ENCODE measurements at places on chromosomes 5 and 9.

DNA sequence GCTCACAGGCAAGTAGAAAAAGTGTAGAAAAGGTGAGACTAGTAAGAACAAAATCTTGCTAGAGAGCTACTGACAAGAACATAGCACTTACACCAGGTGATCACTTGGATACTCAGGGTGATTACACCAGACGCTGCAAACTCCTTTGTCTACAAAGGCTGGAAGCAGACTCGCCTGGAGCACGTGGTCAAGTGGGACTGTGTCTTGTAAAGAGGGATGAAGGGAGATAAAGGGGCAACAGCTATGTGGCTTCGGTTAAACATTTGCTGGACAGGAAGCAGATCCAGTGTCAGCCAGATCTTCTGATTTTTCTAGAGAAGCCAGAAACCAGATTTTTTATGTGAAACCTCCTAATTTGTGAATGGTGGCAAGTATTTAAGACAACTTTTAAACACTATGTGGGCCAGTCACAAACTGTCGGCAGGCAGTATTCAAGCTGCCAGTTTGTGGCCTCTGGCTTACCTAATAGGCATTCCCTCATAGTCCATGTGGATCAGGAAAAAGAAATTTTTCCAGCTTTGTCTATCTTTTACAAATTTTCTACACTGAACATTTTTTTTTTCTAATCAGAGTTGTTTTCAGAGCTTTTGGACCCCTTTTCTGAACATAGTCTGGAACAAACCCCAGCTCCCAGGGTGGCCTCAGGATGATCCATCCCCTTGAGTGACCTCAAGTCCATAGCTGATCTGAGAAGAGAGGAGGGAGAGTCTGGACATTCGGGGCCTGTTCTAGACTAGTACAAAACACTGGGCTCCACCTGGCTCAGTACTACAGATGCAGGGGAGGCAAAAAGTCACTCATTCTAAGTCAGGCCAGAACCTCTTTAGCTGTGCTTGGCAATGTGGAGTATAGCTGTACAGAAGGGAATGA, 262.9 kb downstream of the ARRDC3 start:
- DNase-seq = no peak

DNA sequence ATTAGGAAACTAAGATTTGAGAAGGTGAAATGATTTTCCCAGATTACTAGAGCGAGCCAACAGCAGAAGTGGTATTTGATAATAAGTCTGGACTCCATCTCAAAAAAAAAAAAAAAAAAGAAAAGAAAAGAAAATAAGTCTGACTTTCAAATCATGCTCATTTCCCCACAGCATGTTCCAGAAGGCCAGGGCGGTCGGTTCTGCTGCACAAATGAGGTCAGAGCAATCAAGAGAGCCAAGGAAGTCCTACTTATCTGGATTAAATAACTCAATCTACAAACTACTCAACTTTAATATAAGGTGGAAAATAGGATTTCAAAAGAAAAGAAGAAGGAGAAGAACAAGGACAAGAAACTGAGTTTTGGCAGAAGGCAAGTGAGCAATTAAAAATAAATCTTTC, 130.4 kb upstream of the RASA1 start:
- DNase-seq = no peak

GRCh38 chr5:89338935-89339334, 456.0 kb upstream of the MEF2C start:
- DNase-seq = no peak

- no peak for DNase-seq
These were observed 82.1 kb downstream of the SLIT3 start for GRCh38 chr5:169218861-169219260.

Measured in skin of body (tissue), 3 donors.